ENCODE measurements at places on chromosomes 12 and 14.

- no peak for DNase-seq
Observed at GRCh38 chr14:60622210-60622916, 26.9 kb downstream of the SIX1 start.

- DNase-seq = no peak
Observed at GRCh38 chr12:47560415-47560814, 145.4 kb downstream of the RPAP3 start.

GRCh38 chr14:91350483-91350812 is 67.2 kb downstream of the CCDC88C start:
- DNase-seq = no peak

- no peak for DNase-seq
Observed at GRCh38 chr12:66942741-66943465, 264.0 kb upstream of the GRIP1 start.

- no peak for DNase-seq
Observed at GRCh38 chr14:53408175-53408879, 255.2 kb upstream of the DDHD1 start.

Data from HCT116 (cell line).